CD4-positive, alpha-beta T cell treated with Interleukin-12 subunit alpha and Interleukin-12 subunit beta, for 1 hour (primary cell): ENCODE measurements at places on chromosomes 4 and X.

GRCh38 chrX:8673201-8673600 lies 58.7 kb downstream of the ANOS1 start:
- no peak for DNase-seq

DNA sequence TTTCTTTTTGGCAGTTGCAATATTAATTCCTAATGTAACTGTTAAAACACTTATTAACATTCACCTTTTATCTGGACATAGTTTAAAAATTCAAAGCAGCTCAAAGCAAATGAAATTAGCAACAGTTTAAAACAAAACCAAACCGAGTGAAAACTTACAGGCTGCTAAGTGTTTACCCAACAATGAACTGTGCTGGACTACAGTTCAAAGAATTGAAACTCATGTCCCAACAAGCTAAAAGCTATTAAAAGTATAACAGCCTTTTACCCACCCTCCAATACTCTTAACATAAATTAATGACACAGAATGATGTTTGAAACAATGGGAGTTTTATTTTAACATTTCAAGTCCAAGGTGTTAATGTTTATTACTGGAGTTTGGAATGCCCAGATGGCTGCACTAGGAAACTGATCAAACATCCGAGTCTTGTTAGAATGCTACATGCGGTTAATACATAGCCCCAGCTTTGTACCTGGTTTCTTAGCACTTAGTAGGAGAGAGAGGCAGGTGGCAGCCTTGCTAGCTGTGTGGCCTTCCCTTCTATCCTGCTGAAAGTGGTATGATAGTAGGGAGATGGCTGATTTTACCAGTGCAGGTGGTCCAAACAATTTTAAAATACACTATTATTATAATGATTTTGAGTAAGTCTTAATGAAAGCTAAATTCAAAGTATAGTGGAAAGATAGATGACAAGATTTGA lies 21.1 kb upstream of the FRYL start:
- DNase-seq, result no peak

DNA sequence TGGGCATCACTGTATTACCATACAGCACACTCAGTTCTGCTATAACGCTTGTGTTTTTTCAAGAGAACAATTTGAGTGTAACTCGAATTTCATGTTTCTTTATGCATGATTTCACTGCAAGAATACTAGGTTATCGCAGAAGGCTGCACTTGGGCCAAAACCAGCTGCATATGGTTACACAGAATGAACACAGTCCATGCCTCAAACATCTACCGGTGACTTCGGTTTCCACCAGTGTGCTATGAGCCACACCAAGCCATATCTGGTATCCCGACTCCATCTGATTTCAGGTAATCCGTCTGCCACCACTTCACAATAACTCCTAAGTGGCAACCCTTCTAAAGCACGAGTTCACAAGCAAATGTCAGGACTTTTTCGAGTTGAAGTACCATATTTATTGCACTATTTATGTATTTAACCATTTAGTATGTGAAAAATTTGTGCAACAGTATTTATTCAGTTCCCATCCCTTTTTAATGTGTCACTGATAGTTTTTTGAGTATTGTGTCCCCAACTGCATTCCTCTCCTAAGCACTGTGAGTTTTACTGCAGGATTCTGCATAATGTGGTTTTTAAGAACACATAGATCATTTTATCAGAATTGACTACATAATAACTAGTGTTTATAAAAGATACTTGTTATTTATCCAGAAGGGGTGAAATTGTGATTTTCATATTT lies 111.8 kb downstream of the APBB2 start:
- no peak for DNase-seq

- DNase-seq, result no peak
Observed at GRCh38 chr4:87042986-87043820, 108.4 kb downstream of the AFF1 start.

DNA sequence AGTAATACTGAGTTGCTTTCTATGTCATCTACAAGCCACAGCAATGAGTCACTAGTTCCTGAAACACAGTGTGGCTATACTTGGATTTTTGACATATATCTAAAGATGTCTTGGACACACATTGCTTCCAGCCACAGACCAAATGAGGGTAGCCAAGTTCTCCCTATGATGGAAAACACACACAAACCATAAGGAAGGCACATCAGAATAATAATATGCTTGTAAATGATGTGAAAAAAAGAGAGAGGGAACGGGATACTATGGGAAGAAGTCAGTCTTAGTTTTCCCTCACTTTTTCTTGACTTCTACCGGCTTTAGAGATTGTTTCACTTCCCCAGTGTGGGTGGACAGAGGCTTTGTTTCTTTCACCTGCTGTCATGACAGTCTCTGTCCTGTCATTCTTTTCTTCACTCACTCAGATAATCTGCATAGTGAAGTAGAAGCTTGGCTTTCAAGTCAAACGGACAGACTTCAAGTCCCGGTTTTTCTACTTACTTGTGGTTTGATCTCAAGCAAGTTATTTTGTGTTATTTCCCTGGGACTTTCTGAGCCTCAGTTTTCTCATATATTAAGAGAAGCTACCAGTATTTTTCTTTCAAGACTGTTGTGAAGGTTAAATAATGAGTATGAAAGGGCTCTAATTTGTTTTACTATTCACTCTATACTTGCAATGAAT lies 34.7 kb downstream of the P2RY10 start:
- no peak for DNase-seq
